ENCODE measurements at places on chromosomes 2 and 18.

- DNase-seq: no peak
These were observed 6.3 kb downstream of the MYO7B start for GRCh38 chr2:127541809-127542208.

DNA sequence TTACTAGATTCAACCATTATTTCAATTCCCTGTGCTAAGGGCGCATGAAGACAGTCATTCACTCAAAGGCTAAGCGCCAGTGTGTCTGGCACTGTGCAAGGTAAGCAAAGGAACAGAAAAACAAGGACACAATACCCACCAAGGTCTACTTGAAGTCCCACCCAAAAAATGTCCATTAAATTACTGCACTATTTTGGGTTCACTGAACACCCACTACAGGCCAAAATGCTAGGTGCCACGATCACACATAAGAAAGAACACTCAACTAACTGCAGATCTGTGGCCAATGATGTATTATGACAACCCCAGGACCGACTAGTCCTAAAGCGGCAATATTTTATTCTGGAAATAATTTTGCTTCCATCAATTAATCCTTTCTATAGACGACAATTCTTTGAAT is 1.8 kb downstream of the TMEM131 start:
- DNase-seq: no peak

DNA sequence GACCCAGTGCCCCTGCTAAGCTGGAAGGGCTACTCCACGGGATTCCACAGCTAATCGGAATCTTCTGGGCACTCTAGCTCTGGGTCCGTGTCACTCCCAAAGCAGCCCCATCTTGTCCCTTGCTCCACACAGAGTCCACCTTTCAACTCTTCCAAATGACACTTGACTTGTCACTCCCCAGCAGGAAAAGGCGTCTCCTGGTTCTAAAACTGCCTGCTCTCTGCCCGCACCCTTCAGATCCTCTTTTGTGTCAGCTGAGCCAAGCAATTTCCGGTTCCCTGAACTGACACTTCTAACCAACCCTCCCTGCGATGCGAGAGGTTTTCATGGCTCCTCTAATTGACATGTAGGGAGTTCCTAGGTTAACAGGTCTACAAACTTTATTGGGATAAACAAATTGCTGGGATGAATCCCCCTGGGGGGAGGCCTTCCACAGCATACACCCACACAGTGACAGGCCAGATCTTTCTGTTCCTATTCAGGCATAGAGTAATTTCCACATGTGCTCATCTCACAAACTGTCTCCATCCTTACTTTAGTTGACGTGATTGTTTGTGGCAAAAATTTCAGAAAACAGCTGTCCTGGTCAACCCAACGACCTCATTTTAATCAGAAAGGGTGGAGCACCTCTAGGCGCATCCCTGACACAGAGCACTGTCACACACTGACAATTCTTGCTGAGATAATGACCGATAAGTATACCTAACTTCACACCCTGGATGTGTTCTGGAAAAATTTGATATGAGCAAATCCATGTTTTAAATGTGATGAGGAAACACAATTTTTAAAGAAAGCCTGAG is 104.9 kb downstream of the RBMS1 start:
- DNase-seq: no peak

- DNase-seq: no peak
These were observed 117.9 kb downstream of the MYCN start for GRCh38 chr2:16058256-16058655.

GRCh38 chr2:236629961-236630872 is 60.6 kb downstream of the ACKR3 start:
- no peak for DNase-seq

Data from anterior cingulate cortex (tissue), 58 donors.